ENCODE measurements at places on chromosomes 13 and 19.

DNA sequence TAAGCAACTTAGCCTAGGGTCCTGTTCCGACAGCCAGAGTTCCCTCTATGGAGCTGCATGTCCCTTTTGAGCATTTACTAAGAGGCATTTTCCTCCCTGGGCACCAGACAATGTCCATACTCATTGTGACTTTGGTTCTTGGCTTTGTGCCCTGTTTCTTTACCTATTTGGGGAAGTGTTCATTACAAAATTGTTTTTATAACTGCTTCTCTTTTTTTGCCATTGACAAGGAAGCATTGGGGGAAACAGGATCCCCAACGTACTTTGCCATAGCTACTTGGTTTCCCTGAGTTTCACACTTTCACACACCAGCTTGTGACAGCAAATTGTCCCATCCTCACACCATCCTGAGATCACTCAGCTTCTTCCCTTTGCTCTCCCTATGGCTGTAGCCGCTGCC lies 81.1 kb upstream of the SIAH3 start:
- DNase-seq = no peak

DNA sequence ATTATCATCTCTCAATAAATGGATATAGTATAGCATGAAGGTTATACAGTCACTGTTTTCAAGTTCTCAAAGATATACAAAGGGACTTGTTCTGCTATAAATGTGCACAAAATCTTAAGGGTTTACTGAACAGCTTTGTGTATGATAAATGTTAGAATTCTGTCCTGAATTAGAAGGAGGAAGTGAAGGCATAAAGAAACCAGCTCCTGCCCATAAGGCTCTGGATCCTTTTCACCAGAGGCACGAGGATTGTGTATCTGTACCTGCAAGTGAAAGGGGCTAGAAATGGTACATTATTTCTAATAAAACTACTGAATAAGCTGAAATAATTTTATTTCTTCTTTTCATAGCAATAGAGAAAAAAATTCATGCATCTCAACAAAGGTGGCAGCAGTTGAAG lies 32.4 kb downstream of the PHF11 start:
- DNase-seq = no peak

DNA sequence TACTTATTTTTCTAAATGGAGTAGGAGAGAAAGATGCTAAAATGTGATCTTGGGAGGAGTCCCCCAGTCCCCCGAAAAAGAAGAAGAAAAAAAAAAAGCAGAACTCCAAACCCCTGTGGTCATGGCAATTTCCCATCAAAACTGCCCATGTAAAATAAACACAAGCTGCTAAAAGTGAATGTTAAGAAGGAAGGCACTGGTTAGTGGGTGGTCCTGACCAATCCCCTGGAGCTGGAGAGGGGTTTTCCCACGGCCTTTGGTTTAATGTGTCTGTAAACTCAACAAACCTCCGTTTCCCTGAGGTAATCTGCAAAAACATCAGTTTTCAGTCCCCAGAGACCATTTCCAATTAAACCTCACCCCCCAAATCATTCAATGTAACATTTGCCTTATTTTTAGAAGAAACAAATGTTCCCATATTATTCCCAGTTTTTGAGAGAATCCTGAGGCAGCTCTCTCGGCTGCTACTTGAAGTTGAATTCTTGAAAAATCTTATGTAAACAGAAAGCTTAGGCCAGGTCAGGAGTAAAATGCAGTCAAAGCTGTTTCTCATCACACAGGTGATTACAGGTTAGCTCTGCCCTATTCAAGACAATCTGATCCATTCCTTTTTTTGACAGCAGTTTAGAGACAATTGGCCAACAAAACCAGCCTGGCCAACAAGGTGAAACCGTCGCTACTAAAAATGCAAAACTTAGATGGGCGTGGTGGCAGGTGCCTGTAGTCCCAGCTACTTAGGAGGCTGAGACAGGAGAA lies 17.0 kb downstream of the RAB3D start:
- DNase-seq = no peak

DNA sequence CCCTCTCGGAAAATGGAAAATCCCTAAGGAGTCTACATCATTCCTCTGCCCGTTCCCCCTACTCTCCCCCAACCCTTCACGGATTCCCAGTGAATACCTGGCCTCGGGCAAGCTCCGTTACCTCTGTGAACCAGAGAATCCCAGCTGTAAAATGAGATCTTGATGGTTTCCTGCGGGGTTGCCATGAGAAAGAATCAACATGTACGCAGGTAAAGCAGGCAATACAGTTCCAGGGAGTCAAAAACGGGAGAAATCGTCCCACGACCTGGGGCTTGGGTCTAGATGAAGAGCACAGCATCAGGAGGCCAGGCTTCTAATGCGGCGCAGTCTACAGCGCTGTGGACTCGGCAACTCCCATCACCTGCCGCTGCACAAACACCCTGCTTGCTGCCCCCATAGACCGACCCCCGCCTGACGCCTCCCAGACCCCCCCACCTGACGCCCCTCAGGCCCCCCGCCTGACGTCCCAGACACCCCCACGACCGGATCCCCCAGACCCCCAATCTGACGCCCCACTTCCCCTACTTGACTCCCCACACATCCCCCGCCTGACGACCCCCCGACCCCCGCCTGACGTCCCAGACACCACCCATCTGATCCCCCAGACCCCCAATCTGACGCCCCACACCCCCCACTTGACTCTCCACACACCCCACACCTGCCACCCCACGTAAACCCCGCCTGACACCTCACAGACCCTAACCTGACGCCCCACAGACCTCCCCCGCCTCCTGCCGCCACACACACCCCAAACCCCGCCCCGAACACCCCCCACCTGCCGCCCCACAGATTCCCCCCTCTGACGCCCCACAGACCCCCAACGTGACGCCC lies 680 bp downstream of the LIG4 start:
- DNase-seq = no peak

DNA sequence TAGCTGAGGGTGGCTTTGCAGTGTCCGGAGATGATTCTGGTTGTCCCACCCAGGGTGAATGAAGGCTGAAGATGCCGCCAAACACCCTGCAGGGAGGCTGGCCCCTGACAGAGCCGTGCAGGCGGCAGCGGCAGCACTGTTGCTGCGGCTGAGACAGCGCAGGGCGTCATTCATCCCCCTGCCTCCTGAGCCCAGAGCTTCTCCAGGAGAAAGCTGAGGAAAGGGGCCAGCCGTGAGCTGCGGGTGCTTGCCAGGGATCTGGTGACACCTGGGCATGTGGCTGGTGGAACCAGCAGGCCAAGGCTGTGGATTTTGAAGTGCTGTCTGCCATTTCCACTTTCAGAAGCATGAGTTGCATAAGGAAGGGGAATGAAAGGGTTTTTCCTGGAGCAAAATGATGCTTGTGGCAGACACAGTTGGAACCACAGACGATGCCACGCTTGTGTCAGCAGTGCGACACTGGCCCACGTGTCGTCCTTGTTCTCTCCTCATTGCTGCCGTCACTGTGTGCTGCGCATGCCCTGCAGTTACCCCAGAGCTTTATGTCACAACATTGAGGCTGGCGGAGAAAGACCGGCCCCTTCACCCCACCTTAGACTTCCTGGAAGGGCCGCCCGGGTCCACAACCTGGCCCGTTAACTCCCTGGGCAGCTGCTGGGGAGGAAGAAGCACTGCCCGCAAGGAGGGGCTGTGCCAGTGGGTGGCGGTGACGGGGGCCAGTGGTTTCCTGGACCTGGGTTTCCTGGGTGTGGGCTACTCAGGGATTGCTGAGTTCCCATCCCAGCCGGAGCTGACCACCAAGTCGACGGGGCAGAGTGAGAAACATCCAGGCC lies 22.7 kb downstream of the TFDP1 start:
- DNase-seq = no peak

GRCh38 chr13:106492588-106493475 lies 42.6 kb downstream of the EFNB2 start:
- DNase-seq = no peak

- DNase-seq = peak; percentile 32
Measured at GRCh38 chr19:48340995-48341394, 15.6 kb downstream of the EMP3 start.

- no peak for DNase-seq
Measured at GRCh38 chr13:100790405-100790804, 115.8 kb upstream of the TMTC4 start.

DNA sequence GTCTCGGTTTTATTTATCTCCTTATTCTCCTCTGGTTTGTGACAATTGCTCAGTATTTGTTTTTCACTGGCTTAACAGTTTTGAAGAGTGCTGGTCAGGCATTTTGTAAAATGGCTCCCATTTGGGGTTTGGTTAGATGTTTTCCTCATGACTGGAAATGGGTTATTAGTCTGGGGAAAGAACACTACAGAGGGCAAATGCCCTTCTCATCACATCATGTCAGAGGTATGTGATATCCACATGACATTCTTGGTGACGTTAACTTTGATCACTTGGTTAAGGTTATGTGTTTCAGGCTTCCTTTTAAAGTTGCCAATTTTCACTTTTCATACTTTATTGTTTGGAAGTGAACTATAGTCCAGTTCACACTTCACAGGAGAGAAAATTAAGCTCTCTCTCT lies 74.8 kb upstream of the KLHL1 start:
- DNase-seq = no peak

DNA sequence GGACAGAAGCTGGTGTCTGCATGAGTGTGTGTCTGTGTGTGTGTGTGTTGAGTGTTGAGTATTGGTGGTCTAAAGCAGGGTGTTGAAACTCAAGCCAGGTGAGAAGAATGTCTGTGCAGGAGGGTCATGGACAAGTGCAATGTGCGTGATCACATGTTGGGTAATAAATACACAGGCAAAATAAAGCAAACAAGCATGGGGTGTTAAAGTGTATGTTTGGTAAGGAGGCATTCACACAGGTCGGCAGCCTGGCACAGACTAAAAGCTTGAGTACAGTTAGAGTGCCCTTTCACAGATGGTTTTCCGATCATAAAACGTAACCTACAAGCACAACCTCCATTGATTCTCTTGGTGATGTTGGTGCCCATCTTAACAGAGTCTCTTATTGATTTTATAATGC lies 476.9 kb upstream of the KLHL1 start:
- no peak for DNase-seq

- DNase-seq = no peak
Measured at GRCh38 chr13:86757236-86757978, 913.8 kb upstream of the SLITRK5 start.

- no peak for DNase-seq
Measured at GRCh38 chr19:50799547-50799851, 9.3 kb downstream of the ACP4 start.

- DNase-seq = no peak
Measured at GRCh38 chr19:54451997-54452396, 3.0 kb downstream of the LENG8 start.

GRCh38 chr19:19650331-19650730 lies 6.9 kb upstream of the GMIP start:
- no peak for DNase-seq

- no peak for DNase-seq
Measured at GRCh38 chr19:40907968-40908735, 26.1 kb upstream of the CYP2A7 start.

- no peak for DNase-seq
Measured at GRCh38 chr19:47704656-47705055, 8.6 kb upstream of the EHD2 start.

DNA sequence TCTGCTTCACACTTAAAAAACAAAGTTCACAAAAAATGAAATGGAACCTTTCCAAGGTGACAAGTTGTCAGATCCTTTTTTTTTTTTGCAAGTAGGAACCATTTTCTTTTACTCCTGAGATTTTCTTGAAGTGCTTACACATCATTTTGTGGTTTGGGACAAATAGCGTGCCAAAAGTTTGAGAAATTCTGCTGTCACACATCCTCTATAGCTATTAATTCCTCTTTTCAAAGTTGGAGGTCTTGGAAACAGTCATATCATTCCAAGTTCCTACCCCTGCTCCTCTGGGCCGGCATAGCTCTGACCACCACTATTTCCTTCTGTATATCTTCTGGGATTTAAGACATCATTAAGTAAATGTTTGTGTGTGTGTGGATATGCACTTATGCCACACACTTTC lies 421.6 kb upstream of the SLC10A2 start:
- DNase-seq = no peak

DNA sequence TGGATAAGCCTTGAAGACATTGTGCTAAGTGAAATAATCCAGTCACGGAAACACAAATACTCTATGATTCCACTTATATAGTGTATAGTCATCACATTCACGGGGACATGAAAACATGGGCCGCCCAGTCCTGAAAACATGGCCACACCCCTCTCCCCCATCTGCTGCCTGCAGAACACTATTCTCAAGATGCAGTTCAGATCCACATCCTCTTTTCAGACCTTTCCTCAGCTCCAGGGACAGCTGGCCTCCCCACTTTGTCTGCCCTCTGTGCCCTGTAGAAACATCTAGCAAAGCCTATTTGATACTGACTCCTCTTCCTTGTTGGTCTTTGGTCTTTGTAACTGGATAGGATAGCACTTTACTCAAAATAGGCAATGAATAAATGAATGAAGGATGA lies 8.3 kb downstream of the RFX2 start:
- DNase-seq = no peak

- no peak for DNase-seq
Measured at GRCh38 chr13:45328661-45329111, 12.3 kb downstream of the TPT1 start.

DNA sequence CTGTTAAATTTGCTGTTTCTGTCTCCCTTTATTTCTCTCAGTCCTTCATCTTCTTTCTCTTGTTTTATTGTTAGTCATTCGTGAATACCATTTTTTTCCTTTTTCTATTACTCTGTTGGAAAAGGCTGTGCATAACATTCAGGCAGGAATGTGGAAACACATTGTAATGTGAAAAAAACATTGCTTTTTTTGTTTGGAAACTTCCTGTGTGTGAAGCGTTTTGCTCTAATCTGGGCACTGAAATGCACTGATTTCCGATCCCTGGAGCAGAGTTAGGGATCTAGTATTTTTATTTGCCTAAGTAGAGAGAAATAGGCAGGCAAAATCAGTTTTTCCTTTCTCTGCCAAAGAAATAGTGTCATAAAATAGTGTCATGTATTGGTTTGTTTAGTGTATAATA lies 155.5 kb downstream of the PCCA start:
- DNase-seq = no peak
